ENCODE measurements at places on chromosomes 4 and X.
A peak's percentile ranks its signal among the peaks of the same experiment; 100 is the strongest.

- no peak for DNase-seq
Measured at GRCh38 chrX:72308209-72308565, 2.5 kb upstream of the CITED1 start.

DNA sequence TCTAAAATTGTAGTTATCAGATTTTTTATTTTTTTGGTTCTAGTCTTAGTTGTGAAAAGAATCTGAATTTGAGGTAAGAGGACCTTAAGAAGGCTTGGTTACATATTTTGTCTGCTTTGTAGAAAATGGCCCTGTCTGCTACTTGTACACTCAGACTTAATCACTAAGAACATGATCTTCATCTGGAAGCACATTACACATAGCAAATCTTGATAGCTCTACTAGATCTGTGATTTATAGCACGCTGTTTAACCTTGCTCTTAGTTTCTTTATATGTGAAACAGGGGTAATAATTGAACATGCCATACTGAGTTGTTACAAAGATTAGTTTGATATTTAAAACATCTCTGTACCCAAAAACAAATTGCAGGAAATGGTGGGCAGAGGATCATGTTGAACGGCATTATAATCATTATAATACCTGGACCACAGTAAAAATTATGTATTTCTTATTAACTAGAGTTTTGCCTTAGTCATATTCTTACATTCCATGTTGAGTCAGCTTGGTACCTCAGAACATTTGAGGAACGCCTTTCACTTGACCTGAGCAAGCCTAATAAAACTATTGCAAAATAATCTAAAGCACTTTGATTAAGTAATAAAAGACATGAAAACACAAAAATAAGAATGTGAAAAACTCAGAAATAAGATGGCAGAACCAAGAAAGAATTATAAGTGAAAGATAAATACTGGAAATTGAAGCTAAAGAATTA is 738.0 kb upstream of the AADAT start:
- DNase-seq: no peak

- no peak for DNase-seq
Measured at GRCh38 chrX:13257223-13258051, 62.4 kb downstream of the ATXN3L start.

DNA sequence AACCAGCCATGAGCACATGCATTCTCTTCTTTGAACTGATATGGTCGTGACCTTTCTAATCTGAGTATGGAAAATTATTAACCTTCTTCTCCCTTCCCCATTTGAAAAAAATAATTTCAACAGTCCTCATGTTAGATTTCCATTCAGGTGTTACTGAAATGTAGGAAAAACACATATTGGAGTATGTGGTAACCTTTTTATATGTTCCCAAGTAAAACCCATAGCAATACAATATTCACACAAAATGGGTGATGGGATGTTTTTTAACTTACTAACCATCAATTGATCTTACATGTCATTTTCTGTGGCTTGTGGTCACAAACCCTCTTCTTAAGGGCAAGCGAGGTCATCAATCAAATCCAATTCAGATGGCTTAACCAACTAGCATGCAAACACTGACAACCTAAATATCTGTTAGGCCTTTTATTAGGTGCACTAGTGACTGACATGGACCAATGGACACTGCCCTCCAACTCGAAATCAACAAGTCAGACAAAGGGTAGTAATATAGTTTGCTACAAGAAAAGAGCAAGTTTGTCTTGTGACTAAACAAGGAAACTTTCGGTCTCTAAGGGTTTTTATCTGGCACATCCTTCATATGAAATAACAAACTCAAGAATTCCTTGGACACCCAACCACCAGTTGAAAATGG is 74.3 kb downstream of the CAMK2D start:
- DNase-seq: peak; percentile 44

- no peak for DNase-seq
Measured at GRCh38 chr4:24914460-24914859, 1.6 kb upstream of the CCDC149 start.

All from Caki2 (cell line).